Kidney glomerular epithelial cell (primary cell): ENCODE measurements at places on chromosomes 13 and 19.

- DNase-seq, result no peak
Observed at GRCh38 chr19:28341810-28342350, 871.1 kb downstream of the UQCRFS1 start.

GRCh38 chr13:97279913-97280312, 57.8 kb downstream of the MBNL2 start:
- peak; percentile 66 for DNase-seq

- no peak for DNase-seq
Observed at GRCh38 chr19:36838784-36839324, 667 bp upstream of the ZNF790 start.

GRCh38 chr19:22945560-22945959, 57.4 kb downstream of the ZNF728 start:
- no peak for DNase-seq

- no peak for DNase-seq
Observed at GRCh38 chr19:48020686-48021085, 23.2 kb downstream of the CABP5 start.

DNA sequence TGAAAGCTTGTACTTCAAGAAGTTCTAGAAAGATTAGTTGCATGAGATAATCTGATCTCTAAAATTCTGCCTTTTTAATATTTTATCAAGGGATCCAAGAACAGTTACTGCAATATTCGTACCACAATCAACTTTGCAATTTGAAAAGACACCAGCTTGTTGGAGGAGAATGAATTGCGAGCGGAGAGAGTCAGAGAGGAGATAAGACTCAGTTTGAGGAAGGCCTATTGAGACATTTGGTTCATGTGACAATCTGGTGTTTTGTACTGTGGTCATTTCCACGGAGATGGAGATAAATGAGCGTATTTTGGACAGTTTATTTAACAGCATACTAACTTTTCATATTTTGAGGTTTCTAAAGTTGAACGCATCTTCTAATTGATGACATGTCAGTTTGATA, 1276.0 kb downstream of the EFNB2 start:
- DNase-seq, result no peak
